Stimulated activated CD8-positive, alpha-beta memory T cell treated with anti-CD3 and anti-CD28 coated beads, Interleukin-15, amount 100 ng/mL, for 48 hours (primary cell): ENCODE measurements at places on chromosomes 2 and 18.

- no peak for DNase-seq
Observed at GRCh38 chr2:225366731-225367130, 32.8 kb upstream of the NYAP2 start.

- no peak for DNase-seq
Observed at GRCh38 chr18:21958707-21959450, 210.5 kb upstream of the GATA6 start.

GRCh38 chr2:71952572-71953188 is 195.0 kb downstream of the CYP26B1 start:
- no peak for DNase-seq

GRCh38 chr2:128733450-128733849 is 414.8 kb upstream of the HS6ST1 start:
- no peak for DNase-seq

DNA sequence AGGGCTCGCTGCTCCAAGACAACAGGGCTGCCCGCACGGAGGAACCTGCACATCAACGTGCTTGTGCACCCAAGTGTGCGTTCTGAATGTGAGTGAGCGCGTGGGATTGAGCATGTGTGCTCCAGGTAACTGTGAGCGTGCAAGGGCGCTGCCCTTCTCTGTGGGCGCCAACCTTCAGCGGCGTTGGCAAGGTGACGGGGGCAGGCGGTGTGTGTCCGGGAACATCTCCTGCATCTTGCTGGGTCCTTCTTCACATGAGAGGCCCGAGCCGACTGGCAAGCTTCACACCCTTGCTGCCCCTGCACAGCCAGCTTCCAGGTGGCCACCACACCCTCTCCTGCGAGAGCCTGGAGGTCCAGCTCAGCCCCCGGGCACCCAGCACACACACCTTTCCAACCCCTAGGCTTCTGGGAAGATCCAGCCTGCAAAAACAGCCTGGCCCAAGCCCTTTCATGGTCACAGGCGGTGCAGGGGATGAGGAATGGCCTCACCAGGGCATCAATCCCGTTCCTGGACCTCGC is 220.9 kb downstream of the HDAC4 start:
- no peak for DNase-seq

GRCh38 chr18:12630136-12630535 is 27.8 kb downstream of the SPIRE1 start:
- DNase-seq: no peak

- no peak for DNase-seq
Observed at GRCh38 chr2:7004636-7005035, 87.4 kb downstream of the RNF144A start.

DNA sequence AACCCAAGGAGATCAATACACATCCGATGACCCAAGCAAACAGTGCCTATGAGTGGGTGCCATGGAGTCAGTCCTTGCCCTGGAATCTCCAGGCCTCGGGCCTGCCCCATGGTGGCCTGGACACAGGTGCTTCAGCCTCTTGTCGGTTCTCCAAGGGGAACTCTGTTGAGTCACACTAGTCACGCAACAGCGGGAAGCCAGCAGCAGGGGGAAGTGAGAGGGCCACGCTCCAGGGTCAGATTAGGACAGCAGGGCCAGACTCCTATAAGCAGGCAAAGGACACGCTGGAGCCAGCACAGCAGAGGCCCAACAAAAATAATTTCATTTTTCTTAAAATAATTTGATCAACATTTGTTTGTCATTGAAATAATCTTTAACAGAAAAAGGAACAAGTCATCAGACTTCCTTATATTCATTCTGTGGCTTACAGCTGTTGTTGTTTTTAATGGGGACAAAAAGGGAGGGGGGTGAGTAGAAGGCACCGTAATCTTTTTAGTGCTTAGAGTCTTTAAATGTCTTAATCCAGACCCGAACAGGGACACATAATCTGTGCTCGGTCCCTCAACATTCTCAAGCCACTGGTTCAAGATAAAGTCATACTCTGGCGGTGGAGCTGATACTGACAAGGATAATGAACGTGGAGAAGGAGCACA is 16.4 kb upstream of the ARMC9 start:
- DNase-seq: no peak

GRCh38 chr2:59276033-59276432 is 1034.9 kb upstream of the FANCL start:
- no peak for DNase-seq
